ENCODE measurements at places on chromosomes 1 and 21. TPM values are rescaled to one million over a fixed set of nuclear protein-coding genes. Genes with fewer than 3 reads are reported as not detected.

- DNase-seq = no peak
Measured at GRCh38 chr1:41614818-41615217, 130.3 kb upstream of the EDN2 start.

DNA sequence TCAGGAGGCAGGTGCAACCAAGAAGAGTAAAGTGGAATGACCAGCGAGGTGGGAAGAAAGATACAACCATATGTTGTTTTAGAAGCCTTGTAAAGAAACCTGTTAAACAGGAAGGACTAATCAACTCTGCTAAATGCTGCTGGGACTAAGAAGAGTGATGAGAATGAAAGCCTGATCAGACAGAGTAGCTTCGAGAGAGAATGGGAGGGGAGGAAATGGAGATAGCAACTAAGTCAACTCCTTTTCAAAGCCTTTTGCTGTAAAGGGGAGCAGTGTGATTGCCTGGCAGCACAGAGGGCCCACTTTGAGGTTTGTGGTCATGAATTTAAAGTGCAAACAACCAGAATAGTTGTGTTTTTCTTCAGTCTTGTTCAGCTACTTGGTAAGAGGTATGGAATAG, 31.4 kb downstream of the SLC30A7 start:
- no peak for DNase-seq

GRCh38 chr1:21189421-21189820, 12.7 kb upstream of the EIF4G3 start:
- no peak for DNase-seq

Gene SH2D1B
- total RNA-seq = 0.53 TPM

GRCh38 chr1:174841747-174842146, 158.0 kb upstream of the CACYBP start:
- no peak for DNase-seq

DNA sequence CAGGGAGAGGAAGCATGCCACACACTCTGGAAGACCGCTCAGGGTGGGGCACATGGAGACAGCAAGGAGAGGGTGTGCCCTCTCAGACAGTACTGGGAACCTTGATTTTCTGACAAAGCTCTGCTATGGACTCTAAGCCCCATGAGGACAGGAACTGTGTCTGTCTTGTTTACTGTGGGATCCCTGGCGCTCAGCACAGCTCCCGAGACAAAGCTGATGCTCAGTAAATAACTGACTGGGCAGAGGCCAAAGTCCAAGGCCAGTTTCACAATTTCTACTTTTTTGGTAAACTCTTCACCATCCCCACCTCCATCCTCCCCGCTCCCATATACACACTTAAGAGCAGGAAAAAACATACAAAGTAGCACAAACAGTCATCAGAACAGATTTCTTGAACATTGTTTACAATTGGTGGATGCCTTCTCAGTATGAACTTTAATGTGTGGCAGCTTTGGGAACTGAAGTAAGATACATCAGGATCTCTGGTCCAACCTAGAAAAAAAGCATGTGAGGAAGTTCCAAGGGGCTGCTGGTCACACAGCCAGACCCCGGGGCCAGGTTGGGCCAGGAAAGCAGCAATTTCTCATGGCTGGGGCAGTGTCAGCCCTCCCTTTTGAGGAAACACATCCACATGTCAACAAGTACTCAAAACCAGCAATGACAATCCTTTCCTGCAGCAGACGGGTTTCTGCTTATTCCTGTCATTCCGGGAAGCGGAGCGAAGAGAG, 5.6 kb upstream of the AHCYL1 start:
- DNase-seq = no peak

DNA sequence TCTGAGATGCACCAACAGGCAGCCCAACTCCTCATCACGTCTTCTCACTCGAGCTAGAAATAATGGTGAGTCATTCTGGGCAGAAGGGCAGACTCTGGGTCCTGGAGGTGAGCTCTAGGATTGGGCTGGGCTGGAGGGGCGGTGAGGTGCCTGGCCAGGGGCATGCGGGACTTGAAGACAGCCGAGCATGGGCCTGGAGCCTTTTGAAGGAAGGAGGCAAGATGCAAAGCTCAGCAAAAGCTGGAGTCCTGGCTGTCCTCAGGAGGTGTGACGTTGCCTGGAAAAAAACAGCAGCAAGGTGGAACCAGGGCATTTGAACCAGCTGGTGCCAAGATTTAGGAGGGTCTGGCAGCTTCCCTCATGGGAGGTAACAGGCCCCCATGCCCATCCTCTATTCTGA, 712 bp downstream of the KCNA2 start:
- no peak for DNase-seq

DNA sequence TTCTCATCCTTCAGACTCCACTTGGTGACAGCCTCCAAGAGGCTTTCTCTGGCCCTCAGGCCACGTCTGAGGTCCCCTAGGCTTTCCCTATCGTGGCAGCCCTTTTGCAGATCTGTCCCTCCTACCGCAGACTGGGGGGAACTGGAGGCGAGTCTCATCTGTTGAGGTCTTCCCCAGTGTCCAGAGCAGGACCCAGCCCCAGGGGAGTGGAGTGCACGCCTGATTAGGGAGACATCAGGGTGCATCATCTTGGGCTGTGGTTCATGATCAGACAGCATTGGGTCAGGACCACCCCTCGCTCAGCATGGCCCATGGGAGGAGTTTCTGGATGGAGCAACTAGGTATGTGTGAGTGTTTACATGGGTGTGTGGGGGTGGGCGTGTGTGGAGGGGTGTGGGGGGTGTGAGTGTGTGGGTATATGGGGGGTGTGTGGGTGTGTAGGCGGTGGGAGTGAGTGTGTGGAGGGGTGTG, 8.5 kb upstream of the MATN1 start:
- DNase-seq = no peak

GRCh38 chr1:221756830-221757551, 15.1 kb upstream of the DUSP10 start:
- DNase-seq = no peak

- DNase-seq = peak; percentile 84
Measured at GRCh38 chr1:172144445-172145061, 275.9 kb upstream of the C1orf105 start.

- DNase-seq = no peak
Measured at GRCh38 chr21:15121655-15122120, 56.9 kb upstream of the NRIP1 start.
